SHP77 (cell line): ENCODE measurements at places on chromosomes 12 and 14.

GRCh38 chr12:94969424-94969823, 34.1 kb downstream of the NDUFA12 start:
- no peak for DNase-seq

DNA sequence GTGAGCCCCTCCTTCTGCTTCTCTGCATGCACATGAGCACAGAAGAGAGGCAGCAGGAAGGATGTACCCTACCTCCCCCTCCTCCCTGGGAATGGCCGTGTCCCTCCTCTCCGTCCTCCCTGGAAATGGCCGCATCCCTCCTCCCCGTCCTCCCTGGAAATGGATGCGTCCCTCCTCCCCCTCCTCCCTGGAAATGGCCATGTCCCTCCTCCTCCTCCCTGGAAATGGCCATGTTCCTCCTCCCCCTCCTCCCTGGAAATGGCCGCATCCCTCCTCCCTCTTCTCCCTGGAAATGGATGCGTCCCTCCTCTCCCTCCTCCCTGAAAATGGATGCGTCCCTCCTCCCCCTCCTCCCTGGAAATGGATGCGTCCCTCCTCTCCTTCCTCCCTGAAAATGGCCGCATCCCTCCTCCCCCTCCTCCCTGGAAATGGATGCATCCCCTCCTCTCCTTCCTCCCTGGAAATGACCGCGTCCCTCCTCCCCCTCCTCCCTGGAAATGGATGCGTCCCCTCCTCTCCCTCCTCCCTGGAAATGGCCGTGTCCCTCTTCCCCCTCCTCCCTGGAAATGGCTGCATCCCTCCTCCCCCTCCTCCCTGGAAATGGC, 428.6 kb downstream of the AACS start:
- DNase-seq, result no peak

DNA sequence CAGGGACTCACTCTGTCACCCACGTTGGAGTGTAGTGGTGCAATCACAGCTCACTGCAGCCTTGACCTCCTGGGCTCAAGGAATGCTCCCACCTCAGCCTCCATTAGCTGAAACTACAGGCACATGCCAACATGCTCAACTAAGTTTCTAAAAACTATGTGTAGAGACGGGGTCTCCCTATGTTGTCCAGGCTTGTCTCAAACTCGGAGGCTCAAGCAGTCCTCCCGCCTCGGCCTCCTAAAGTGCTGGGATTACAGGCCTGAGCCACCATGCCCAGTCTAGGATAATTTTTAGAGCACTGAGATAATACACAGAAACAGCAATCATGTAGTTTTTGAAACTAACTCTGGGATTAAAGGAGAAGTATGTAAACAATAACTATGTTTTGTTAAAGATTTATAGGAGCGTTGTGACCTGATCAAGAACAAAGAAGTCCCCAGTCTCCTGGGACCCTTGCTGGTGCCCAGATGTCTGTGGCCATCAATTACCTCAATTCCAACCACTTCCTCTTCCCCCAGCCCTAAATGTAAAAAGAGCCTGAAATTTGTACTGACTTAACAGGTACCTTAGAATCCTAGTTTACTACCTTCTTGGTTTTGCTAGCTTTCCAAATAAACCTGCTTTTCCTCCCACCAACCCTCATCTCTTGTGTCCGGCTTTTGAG, 28.9 kb upstream of the EGLN3 start:
- no peak for DNase-seq

- DNase-seq, result no peak
These were observed 155.4 kb upstream of the GZMB start for GRCh38 chr14:24789378-24789884.

DNA sequence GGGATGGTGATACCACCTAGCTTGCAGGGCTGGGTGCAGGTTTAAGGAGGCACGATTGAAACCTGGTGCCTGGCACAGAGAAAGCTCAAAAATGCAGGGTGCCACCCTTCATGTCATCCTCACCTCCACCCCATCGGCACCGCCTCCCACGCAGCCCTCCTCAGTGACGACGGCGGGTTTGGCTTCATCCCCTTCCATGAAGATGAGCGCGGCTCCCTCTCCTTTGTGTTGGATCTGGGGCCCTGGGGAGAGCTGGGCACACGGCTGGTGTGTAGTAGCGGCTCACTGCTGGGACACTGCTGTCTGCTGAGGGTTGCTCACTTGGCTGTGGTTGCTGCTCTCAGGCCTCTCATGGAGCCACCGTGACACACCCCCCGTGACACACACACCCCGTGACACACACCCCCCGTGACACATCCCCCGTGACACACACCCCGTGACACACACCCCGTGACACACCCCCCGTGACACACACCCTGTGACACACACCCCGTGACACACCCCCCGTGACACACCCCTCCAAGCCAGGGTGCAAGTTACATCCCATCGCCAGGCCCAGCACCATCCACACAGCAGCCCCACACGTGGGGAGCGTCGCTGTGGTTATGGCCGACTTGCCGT, 42.9 kb upstream of the FZD10 start:
- DNase-seq, result no peak

DNA sequence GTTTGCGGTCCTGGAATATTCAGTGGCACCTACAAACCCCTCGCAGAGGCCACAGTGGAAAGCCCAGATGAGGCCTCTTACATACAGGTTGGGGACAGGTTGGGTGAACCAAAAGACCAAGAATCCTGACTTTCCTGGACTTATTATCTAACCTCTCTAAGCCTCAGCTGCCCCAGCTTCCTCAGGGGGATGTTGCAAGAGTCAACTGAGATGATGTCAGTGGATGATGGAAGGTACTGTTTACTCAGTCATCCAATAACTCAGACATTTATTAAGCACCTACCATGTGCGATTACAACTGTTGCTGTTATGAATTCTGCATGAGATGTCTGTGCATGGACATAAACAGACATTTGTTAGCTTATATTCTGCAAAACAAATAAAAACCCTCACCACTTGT, 72.8 kb downstream of the RFX4 start:
- DNase-seq, result no peak

DNA sequence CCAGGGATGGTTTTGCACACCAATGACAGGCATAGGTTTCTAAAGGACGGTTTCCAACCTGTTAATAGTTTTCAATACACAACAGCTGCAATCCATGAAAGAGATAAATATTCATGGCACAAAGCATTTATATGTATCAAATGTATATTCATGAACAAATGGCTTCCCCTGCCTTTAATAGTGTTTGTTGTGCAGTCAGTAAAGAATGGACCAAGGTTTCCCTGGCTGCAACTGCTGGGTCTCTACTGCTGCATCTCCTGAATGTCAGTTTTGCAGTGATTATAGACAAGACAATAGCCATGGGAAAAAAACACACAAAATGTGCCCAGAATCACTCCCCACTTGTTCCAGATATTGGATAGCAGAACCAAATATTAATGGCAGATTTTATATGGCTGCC, 284.1 kb downstream of the BTG1 start:
- DNase-seq, result no peak

GRCh38 chr12:73262788-73263381, 990.7 kb downstream of the TRHDE start:
- DNase-seq, result no peak

DNA sequence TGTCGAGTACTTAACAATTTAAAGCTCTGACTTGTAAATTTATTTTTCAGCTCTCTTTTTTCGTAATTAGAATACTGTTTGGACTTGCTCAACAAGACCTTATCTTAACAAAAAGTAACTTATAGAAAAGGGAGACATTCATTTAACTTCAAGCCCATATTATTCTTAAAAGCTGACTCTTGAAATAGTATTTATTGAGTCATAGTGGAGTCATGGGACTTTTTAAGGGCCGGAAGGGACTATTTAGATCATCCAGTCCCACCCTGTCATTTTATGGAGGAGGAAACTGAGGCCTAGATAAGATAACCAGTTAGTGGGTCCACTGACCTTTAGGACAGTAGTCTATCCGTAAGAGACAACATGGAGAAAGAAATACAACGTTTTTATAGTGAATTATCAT, 1.5 kb downstream of the RAP1B start:
- DNase-seq, result no peak

DNA sequence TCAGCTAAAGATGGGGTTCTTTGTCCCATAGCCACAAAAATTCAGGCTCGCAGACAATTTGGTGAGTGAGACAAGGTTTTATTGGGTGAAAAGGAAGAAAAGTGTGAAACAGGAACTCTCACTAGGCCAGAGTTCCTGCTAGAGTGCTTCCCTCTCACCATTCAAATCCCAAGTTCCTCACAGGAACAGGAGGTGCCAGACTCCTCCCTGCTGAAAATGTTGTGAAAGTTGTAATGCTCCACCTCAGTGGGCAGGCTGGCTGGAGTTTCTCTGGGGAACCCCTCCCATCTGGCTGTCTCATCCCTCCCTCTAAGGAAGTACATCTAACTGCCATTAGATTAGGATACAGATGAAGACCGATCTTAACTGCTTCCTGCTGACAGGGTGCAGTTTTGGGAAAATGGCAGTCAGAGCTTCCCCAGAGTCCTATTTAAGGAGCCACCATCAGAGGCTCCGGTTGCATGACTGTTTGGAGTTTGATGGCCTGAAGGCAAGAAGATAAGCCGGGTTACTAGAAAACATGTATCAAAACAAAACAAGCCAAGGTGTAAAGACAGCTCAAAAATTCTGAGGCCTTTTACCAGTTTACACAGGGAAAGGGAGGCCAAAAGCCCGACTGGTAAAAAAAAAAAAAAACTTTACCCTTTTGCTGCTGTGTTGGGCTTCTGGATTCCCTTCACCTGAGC, 127.6 kb downstream of the FSCB start:
- no peak for DNase-seq

- DNase-seq, result no peak
These were observed 6.2 kb upstream of the KRT86 start for GRCh38 chr12:52268212-52268611.

- no peak for DNase-seq
These were observed 4.5 kb downstream of the ABCB9 start for GRCh38 chr12:122961531-122962329.

GRCh38 chr12:124498275-124499189, 68.9 kb downstream of the NCOR2 start:
- DNase-seq, result no peak

DNA sequence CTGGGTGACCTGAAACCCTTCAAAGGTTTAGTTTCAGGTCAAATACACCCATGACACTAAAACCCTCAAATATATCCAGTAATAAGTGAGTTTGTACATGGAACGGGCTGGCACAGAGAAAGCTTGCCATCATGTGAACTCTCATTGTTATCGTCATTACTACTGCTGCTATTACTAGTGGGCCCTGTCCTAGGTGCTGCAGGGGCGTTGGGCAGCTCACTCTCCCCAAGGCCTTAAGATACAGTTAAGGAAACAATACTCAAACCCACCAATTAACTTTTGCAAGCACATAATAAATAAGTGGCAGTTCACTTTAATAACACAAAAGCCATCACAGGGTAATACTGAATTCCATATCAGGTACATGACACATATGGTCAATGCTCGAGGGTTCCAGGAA, 71.3 kb downstream of the SPTB start:
- no peak for DNase-seq

- DNase-seq, result no peak
These were observed 149.4 kb downstream of the SNAPC1 start for GRCh38 chr14:61911574-61911973.

- DNase-seq, result no peak
These were observed 12.4 kb upstream of the KRT5 start for GRCh38 chr12:52532636-52533035.

DNA sequence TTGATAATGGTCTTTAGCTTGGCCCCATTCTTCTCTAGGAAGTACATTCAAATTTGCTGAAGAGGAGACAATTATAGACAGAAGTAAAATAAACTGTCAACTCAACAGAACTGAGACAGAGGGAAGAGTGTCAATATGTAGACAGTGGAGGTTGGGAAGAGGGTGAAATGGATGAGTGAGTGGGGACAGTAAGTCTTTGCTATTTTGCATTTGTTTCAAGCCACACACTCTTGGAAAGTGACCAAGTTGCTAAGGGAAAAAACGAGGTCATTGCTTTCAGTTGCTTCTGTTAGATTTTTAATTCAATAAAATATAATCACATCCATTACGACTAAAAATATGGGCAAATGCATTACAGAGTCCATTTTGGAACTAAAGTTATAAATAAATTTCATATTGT, 47.8 kb downstream of the BTBD7 start:
- DNase-seq, result no peak
